ENCODE measurements at places on chromosomes 16 and 17.
A peak's percentile ranks its signal among the peaks of the same experiment; 100 is the strongest.

DNA sequence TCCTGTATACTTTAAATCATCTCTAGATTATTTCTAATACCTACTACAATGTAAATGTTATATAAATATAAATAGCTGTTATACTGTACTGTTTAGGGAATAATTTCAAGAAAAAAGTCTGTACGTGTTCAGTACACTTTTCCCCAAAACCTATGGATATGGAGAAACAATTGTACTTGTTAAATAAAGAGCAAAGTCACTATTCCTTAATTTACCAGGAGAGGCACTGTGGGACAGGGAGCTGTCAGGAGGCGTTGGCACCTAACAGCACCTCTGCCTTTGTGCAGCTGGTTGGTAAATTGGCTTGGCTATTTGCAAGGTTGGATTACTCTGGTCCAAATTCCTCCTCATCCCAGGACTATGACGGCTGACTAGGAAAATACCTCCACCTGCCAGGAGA is 28.0 kb downstream of the CRHR1 start:
- no peak for DNase-seq

DNA sequence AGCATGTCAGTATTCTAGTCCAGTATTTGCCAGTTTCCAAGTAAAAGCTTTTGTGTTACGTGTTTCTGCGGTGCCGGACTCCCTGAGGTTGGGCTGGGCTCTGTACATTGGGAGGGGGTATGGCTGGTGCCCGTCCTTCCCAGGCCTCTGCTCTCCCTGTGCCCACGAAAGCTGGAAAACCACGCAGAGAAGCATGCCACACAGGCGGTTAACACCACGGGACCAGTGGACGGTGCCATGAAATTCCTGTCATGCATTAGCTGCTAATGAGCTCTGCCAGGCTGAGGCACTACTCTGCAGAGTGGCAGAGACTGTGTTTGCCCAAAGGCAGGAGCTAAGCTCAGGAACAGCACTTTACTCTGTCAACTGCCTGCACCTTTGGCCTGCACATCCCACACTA is 8.1 kb downstream of the SMIM5 start:
- no peak for DNase-seq

DNA sequence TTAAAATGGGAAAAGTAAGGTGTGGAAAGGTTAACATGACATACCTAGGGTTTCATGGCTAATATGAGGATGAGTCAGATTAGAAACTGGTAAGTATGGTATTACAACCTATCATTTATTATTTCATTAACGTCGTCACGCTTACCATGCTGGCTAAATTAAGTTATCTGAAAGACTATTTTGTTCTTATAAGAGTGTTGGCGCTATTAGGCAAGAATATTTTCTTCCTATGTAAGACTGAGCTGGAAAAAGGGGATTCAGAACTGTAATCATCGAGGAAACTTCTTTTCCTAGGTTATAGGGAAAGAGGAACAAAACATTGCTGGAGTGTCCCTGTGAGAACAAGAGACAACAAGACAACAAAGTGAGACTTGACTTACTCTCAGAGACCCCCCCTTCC is 440.8 kb downstream of the KCNJ2 start:
- DNase-seq = no peak

DNA sequence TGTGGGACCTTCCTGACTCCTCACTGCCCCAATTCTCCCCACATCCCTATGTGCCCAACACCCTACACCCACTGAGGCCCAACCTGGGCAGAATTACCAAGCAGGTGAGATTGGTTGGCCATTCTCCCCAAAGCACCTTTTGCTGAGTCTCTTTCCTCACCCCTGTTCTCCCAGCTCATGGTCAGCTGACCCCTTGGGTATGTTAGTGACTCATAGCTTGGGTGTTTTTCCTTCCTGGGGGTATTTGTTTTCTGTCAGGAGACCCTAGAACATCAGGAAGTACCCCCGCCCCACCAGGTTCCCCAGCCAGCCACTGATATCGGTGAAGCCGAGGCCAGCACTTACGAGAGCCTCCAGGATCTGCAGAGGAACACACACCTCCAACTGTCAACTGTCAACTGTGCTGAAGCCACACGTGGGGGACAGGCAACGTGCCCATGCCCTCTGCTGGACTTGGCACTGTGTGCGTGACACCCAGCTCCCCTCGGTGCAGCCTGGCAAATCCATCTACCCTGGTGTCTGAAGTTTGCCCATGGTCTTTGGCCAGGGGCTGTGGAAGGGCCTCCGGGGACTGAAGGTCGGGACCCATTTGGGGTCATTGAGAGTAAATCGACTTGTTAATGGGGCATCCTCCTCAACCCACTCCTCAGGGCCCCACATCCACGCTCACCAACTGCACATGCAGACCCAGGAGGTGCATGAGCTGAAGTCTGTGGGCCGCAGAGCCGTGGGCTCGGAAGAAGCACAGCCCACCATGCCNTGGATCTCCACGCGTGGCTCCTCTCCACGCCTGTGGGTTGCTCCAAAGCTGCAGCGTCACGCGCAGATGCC is 53.1 kb downstream of the METRNL start:
- DNase-seq = no peak

DNA sequence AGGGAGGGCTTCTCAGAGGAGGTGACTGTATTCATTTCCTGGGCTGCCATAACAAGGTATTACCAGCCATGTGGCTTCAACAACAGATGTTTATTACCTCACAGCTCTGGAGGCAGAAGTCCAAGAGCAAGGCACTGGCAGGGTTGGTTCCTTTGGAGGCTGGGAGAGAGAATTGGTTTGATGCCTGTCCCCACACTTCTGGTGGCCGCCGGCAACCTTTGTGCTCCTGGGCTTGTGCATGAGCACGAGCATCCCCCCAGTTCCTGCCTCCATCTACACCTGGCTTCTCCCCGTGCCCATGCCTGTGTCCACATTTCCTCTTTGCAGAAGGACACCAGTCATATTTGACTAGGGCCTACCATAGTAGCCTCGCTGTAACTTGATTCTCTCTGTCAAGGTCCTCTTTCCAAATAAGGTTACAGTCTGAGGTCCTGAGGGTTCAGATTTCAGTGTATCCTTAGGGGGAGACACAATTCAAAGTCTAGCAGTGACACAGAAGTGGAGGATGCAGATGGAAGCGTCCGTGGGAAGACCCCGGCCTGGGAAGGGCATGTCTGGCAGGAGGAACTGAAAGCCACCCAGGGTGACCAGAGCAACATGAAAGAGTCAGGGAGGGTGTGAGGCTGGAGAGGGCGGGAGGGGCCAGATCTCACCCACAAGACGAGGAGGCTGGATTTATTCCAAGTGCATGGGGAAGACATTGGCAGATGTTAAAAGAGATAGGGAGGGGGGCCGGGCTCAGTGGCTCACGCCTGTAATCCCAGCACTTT is 188.2 kb upstream of the HSBP1 start:
- DNase-seq = no peak

- DNase-seq = no peak
Measured at GRCh38 chr16:48525201-48526057, 84.6 kb downstream of the N4BP1 start.

DNA sequence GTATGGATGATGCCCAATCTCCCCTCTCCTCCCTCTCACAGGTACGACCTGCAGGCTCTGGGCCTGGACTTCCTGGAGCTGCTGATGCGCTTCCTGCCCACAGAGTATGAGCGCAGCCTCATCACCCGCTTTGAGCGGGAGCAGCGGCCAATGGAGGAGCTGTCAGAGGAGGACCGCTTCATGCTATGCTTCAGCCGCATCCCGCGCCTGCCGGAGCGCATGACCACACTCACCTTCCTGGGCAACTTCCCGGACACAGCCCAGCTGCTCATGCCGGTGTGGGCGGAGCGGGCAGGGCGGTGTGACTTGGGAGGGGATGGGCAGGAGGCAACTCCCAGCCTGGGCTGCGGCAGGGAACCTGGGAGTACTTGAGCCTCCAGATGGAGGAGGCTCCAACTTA is 18.1 kb downstream of the SPATA32 start:
- no peak for DNase-seq

DNA sequence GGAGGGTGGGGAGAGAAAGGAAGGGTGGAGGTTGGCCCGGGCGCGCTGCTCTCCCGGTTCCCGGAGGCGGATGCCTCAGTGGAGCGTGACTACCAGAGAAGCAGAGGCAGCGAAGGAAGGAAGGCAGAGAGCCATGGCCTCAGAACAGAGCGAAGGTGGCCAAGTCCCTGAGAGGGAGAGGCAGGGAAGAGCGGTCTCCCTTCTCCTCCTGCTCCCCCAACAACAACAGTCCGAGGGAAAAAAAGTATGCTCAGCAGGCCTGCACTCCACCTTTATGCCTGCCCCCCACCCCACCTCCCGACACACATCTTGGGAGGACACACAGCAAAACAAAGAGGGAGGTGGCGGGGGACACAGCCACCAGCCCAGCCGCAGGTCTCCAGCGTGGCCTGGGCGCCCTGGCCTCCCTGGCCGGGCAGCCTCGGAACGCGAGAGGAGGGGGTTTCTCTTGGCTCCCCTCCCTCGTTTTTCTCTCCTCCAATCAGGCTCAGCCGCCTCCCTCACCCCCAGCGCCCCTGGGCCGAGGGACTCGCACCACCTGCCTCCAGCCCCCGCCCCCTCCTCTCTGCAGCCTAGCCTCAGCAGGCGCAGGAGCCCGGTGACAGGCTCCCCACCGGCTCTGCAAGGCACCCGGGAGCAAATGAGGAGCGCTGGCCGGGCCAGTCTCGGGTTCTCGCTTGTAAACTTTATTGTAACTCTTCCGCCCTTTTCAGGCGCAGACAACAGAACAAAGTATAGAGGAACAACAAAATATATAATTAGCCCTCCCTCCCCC is 1.1 kb upstream of the HOXB7 start:
- DNase-seq = no peak

DNA sequence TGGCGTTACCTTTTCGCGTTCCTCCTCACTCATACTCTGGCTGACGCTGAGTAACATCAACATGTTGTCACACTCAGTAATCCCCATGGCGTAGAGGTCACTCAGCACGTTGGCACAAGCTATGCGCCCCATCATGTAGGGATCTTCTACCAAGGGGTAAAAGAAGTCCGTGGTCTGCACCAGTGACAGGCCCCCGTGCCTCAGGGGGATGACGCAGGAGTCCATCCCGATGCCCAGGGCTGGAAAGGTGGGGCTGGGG is 596 bp downstream of the SEPHS2 start:
- no peak for DNase-seq

DNA sequence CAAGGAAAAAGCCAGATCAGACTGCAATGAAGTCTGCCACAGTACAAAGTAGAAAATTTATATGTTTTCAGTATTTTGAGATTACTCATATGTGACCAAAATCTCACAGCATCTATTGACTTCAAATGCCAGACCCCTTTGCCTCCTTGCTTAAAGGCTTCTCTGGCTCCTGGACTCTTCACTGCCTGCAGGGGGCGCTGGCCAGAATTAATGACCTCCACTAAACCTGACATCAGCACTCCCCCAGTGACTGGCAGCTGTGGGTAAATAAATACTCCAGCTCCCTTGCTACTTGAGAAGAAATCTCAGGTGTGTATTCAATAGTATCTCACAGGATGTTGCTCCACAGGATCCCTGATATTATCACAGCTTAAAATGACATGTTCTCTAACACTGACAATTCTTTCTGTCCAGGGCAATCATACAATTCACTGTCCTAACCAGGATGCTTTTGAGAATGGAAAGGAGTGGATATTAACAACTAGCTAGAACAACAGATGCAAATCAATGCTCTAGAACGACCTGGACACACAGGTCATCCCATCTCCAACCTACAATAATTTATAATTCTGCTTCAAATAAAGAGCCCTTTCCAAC is 4.0 kb downstream of the BECN1 start:
- DNase-seq = peak; percentile 61

DNA sequence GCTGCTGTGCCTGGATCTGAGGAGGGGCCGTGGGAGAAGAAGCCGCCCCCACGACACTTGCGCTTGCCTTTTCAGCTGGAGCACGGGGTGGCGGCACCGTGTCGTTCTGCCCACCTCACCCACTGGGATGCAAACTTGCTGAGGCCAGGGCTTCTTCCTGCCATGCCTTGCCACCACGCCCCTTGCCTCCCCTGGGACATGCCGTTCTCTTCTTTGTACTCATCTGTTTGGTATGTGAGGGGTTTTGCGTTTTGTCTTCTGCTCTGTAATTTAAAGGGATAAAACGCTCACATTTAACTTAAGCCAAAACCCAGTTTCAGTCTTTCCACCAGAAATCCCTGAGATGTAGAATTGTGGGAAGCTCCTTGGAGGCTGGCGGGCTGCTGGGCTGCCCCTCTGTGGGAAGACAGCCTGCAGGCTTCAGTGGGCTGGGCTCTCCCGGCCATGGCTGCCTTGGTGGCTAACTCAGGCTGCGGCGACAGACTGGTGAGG is 180.2 kb downstream of the RPTOR start:
- no peak for DNase-seq

- DNase-seq = no peak
Measured at GRCh38 chr17:77695386-77695785, 263.1 kb upstream of the TNRC6C start.

DNA sequence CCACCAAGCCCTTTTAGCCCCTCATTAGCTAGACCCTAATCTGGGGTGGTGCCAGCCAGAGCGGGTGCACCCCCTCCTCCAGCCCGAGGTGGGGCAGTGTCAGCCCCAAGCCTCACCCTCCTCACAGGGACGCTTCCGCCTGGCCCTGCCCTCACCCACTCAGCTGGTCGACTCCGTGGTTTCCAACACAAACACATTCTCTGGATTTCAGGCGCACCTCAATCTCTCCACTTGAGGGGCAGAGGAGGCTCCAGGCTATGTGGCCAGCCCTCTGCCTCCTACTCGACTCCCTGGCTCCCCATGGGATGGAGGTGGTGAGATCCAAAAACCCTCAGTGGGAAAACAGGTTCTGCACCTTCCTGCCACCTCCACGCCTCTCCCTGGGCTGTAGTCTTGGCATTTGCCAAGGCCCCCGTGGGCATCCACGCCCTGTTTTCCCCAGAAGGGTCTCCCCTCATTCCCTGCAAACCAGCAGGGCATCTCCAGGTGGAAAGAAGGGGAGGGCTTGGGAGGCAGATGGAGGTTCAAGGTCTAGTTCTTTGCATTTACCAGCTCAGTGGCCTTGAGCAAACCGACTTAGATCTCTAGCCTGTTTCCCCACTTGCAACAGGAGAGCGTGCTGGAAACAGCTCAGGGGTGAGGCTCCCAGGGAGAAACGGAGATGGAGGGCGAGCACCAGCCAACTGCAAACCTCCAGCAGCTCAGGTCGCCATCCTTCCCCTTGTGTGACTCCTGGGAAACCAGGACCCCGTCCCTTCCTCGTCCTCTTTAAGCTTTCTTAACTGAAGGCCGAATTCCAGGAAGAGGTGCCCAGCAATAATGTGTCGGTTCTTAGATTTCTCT is 1.7 kb downstream of the EMP2 start:
- DNase-seq = no peak

All from CD4-positive, alpha-beta T cell treated with Interferon gamma for 1 hour (primary cell).